NCI-H1930 (cell line): ENCODE measurements at places on chromosomes 2 and 18.

DNA sequence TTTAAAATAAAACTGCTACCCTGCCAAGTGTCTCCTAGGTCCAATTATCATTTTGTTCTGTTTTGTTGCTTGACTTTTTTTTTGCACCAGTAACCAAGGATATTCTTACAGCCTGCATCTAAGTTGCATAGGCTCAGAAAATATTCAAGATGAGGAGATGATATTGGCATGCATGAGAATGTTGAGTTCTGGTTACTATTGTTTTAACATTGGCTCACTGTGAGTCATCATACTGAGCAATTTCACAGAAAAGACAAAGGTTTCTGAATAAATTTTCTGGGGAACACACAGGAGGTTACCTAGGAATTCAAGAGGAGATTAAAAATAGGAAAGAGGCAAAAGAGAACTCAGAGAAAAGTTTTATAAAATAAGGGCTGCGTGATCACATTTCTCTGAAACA, 84.8 kb upstream of the POU3F3 start:
- no peak for DNase-seq

DNA sequence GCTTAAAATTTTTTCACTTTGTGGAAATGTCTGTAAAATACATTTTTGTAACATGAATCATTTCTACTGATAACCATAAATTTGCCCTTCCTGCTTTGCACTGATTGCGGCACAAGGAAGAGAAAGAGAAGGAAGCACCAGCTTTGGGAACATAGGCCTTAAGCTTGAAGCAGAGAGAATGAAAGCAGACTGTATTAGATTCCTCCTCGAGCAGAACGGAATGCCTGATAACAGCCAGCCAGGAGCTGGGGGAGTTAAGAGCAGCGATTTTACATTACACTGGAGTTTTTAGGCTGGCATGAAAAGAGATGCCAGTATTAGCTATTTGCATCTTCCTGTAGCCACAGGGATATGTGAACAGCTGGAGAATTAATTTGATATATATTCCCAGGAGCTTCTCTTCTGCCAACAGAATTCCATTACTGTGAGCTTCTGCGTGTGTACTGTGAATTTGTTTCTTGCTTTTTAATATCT, 33.5 kb downstream of the CRIM1 start:
- DNase-seq: no peak

GRCh38 chr2:136378712-136379595, 261.0 kb upstream of the CXCR4 start:
- DNase-seq: peak; percentile 13

- DNase-seq: peak; percentile 40
Measured at GRCh38 chr2:159612255-159612901, 4.0 kb downstream of the BAZ2B start.

DNA sequence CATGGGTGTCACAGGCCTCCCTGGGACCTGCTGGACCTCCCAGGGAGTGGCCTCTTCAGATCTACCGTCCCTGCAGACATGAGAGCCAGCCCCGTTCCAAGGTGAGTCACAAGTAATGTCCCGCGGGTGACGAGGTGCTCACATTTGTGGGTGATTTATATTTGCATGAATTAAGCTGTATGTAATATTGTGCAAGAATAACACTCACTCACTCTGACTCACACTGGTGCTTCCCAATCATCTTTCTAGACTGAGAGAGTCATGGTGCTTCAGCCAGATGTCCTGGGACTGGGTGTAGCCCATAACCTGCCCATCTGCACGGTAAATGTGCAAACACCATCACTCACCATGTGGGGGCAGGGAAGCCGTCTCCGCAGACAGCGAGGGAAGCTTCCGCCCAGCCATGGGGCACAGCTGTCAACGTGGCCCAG, 347.5 kb upstream of the SALL3 start:
- no peak for DNase-seq

DNA sequence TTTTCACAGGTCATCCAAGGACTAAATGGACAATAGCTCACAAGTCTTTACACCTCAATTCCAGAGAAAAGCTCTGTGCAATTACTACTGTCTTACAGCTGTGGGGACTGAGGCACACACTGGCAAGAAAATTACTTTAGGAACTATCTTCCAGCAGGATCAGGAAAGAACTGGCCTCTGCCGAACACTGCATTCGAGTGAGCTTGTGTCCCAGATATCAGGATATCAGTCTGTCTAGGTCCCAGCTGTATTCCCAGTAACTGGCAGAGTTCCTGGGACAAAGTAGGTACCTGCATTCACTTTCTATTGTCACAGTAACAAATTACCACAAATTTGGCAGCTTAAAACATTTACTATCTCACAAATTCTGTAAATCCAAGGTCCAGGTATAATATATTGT, 183.7 kb downstream of the IRS1 start:
- no peak for DNase-seq

DNA sequence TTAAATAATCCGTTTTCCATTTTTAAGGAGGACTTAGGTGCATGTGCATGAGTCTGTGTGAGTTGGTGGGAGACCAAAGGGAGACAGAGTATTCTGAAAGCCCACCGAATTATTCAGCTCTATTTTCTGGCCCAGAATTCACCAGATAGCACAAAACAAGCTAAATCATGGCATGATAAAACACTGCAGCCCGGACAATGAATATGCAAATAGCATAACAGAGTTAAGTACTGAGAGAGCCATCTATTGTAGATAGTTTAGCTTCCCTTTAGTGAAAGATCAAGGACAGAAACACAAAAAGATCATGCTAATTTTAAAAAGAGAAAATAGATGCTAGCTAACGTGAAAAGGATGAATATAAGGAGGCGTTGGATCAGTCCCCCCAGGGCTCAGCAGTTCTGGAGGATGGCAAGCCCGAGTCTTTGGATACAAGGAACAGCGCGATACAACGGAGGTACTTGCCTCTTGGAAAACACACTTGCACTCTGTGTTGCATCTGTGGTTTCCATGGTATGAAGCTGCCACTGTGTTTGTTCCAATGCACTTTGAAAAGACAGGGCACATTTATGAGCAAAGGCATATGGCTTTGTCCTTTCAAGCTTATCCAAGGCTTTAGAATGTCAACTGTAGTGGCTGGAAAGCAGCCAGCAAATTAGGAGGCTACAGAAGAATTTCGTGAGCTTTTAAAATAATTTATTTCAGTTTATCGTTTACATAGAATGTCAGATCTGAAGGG, 119.9 kb downstream of the LYPD1 start:
- DNase-seq: no peak

DNA sequence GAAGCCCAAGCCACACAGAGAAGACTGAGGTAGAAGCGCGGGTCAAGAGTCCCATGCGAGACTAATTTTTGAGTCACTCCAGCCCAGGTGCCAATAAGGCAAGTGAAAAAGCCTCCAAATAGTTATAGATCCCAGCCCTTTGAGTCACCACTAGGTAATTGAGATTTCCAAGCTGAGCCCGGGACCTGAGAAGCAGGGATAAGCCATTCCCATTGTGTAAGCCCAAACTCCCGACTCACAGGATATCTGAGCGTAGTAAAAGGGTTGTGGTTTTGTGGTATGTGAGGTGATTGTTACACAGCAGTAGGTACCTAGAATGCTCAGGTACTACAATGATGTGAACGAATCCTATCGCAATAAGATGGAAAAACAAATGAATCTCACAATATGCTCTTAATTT, 560.7 kb downstream of the DSC3 start:
- no peak for DNase-seq

DNA sequence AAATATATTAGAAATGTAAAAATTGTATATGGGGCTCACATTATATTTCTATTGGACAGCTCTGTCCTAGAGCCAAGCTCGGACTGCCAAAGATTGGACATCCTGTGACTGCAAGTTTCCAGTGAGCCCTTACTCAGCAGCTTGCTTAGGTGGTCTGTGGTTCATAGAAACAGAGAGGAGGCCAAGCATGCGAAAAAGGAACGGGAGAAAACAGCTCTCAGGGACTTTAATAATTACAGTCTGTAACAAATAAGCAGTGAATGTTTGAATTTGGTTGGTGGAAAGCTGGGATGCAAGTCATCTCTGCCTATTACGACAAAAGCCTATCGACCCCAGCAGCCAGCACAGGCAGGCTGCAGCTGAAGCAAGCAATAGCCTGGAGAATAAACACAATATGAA, 35.6 kb downstream of the WIPF1 start:
- no peak for DNase-seq

DNA sequence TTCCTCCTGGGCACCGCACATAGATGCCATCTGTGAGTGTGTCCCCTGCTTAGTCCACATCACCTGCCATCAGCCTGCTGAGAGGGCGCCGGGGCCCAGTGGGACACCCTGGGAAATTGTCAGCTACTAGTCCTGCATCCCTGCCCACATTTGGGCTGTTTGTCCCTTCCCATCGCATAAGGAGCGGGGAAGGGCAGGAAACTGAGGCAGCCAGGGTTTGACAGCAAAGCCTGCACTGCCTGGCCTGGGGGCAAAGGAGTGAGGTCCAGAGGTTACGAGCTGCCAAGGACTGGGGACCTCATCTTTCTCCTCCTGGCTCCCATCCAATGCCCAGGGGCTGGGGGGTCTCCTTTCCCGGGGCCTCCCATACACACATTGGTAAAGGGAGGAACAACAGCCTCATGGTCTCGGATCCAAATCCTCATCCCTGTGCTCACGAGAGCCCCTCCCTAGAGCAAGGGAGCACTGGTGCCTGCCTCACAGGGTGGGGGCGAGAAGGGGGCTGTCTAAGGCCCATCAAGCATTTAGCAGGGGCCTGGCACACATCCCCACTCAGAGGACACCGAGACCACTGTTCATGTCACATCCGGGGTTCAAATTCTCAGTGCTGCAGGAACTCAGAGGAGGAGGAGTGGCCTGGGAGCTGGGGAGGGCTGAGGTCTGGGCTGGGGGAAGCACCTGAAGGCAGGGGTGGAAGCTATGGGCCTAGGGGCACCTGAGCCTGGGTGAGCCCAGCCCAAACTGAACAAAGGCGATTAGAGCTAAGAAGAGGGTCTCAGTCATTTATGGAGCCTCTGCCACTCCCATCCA, 113.8 kb downstream of the SMAD7 start:
- no peak for DNase-seq

- no peak for DNase-seq
Measured at GRCh38 chr2:229641676-229642075, 72.7 kb downstream of the DNER start.

DNA sequence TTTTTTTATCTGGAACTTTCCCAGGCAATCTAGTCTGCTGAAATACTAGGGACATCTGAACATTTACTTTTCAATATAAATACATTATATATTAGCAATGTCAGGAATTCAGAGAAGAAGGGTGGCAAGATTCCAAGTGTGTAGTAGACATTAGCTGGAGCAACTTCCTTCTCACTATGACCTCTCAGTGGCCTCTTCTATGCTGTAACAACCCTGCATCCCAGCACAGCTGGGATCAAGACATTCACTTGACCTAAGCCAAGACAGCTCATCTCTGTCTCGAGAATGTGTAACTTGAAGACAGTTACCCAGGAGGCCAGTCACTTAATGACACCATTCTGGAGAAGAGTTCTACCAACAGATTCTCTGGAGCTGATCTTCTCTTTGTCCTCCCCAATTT, 61.7 kb upstream of the RALBP1 start:
- no peak for DNase-seq

DNA sequence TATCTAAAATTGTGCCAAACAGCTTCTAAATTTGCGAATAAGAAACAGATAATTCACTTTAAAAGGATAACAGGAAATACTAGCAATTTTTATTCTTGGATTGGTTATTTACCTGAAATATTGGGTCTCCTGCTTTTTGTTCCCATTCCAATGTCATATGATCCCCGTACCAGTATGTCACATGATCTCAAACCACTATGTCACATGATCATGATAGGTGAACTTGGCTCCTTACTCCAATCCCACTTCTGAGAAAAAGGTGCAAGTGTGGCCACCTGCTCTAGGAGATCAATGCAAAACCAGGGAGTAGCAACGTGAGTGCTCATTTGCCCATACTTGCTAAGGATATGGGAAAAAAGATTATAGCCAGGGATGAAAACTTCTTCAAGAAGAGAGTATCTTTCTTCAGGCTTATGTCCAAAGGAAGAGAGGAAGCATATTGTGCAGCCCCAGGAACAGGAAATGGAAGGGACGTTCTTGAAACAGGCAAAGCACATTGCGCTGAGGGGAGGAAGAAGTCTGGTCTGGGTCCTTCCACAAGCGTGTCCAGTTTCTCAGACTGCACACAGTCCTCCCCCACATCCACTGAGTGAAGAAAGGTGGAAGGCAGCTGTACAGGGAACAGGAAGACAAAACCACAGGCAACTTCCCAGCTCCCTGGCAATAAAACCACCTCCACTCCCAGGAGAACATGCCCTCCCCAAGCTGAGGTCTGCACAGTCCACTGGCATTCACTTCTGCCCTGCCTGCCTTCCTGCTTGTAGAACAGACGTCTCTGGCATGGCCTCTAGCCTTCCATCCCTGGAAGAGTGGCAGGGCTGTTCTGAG, at the start of gene LYG2:
TSS of gene LYG2 (minus strand) at position 176 of the 828 bp plus-strand sequence. CDS start 1,406 bp downstream, outside the sequence.
- DNase-seq: no peak

DNA sequence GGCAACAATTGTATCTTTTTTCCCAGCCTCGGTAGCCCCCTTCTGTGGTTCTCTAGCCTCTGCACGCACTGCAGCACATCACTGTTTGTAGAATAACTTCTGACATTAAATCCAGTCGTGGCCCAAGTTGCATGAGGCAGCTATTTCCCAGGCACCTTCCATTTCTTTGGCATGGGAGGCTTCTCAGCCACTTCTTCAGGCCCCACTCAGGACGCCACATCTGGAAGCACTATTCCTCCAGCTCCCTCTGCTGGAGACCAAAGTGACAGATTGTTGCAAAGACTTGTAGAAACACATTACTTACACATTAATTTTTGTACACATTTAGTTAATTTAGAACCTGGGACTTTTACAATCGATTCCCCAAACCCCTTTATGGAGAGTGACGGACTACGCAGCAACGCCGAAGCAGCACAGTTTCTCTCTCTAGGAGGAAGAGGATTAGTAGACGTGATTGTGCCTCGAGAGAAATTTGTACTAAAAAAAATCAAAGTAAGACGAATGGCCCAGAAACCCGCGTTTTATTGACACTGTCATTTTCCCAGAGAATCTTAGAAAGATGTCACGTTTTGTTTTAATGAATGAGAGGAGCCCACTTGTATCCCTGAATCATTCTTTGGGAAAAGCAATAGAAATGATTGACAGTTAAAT, 57.8 kb upstream of the RGPD5 start:
- DNase-seq: no peak

DNA sequence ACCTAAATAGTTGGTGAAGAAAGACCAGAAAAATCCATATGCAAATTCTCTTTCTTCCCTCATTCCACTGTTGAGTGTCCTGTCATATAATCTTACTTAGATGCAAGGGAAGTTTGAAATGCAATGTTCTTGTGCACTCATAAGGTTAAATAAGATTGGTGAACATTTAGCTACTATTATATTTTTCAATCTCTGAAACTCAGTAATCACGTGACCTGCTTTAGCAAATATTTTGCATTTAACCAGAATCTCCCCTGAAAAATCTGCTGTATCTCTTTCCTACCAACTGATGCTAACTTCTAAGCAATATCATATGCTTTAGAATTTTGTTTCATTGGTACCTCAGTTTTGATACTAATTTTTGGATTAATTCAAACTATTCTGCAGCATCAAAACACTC, 533.2 kb downstream of the RIT2 start:
- no peak for DNase-seq

DNA sequence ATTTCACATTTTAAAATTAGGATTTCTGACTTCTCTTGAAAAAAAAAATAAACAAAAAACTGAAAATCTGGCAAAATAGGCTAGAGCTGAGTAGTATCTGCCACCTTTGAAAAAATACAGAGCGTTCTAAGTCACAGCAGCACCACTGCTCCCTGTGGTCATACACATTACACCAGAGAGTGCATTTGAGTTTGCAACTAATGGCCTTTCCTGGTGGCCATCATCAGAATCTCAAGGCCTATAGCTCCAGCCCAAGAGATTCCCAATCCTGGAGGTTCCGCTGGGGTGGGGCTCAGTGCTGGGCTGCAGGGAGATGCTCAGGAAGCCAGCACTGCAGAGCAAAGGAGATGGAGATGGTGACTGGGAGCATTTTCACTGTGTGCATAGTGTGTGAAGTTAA, 17.5 kb downstream of the SMYD1 start:
- no peak for DNase-seq
